GM04504 (cell line): ENCODE measurements at places on chromosomes 12 and 14.

DNA sequence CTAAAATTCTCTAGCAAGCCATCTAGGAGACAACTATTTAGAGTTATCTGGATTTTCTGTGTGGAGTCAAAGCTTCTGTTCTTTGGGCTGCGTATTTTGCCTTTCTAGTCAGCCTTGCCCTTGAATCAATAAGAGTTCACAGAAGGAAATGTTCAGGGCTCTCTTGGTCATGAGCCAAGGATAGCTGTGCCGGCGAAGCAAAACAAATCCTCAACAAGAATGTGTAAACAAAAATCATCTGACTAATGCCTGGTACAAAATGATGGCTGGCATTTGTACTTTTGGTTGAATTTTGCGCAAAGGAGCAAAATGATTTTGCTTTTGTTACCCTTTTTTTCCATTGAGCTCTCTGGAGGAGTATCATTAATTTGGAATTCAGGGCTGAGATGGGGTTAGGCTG is 171.1 kb downstream of the DACT1 start:
- no peak for DNase-seq

- peak; percentile 29 for DNase-seq
These were observed 35.9 kb upstream of the EGLN3 start for GRCh38 chr14:33986804-33987203.

DNA sequence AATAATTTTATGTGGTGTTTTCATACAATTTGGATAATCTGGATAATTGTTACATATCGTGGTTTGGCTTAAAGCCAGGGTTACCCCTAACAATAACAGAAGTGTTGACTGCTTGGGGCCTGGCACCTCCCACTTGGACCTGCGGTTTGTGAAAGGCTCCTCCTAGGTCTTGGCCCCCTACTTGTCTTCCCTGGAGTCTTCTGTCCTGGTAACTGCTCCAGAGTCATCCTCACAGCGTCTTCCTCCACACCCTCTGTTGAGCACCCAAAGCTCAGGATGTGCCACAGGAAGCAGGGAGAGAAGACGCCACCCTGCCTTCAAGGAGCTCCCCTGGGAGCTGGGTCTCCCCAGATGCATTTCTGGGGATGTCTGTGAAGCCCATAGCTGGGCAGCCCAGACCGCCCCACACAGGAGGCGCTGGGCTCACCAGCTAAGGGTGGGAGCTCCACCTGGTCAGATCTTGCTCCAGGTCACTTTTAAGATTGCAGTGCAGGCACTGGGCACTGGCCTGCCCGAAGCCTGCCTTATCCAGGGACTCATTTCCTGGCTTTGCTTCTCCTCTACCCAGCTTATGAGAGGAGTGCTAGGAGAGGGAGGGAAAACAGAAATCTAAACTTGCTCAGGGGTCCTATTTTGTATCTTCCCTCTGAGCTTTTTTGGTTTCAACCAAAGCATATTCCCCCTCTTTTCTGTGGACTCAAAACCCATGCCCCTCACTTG is 98.2 kb downstream of the ZFP36L1 start:
- DNase-seq, result no peak

DNA sequence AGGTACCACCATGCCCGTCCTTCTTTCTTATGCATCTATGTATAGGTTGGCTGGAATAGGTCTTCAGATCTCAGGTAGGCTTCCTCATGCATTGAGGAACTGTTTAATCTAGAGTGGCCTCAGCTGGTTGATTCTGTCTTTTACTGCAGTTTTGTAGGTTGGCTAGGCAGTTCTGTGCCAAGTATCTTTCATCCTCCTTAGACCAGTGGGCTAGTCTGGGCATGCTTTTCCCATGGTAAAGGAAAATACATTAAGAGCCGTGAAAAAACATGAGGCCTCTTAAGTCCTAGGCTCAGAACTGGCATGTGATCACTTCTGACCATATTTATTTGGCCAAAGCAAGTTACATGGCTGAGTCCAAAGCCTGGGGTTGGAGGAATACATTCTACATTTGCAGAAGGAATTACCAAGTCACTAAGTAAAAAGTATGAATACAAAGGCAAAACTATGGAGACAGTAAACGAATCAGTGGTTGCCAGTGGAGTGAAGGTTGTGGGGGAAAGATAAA is 137.3 kb downstream of the WIF1 start:
- DNase-seq, result no peak
